ENCODE measurements at places on chromosomes 5 and 9. TPM values are rescaled to one million over a fixed set of nuclear protein-coding genes. Genes with fewer than 3 reads are reported as not detected.

GRCh38 chr5:146015001-146015400 lies 78.6 kb downstream of the SH3RF2 start:
- no peak overlapping the region for H3K4me3 ChIP-seq
- H3K36me3 ChIP-seq, result no peaks in the 10 kb centered on the region
- no peaks in the 10 kb centered on the region for H3K27me3 ChIP-seq

DNA sequence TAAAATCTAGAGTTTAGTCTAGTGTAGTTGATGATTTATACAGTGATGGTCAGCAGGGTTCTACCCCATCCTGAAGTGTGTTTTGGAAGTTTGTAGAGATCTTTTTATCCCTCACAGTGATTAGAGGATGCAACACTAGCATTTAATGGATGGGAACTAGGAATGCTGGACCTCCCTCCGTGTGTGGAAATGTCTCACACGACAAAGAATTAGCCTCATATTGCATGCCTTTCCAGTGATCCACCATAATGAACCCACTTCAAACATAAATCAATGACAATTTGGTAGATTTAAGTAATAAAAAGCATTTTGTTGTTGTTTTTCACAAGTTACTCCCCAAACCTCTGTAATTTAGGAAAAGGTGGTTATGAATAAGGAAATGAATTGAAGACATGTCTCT lies 82.5 kb upstream of the LMNB1 start:
- no peak overlapping the region for H3K27ac ChIP-seq
- no peaks in the 10 kb centered on the region for H3K27me3 ChIP-seq
- H3K36me3 ChIP-seq, result no peaks in the 10 kb centered on the region
- H3K4me1 ChIP-seq, result no peaks in the 10 kb centered on the region
- no peak overlapping the region for H3K4me3 ChIP-seq

GRCh38 chr9:114384836-114385396 lies 2.9 kb downstream of the AKNA start:
- H3K36me3 ChIP-seq, result peaks cover 24% of the 10 kb centered on the region
- peak overlapping the region; percentile 92 for H3K27ac ChIP-seq
- no peak for DNase-seq
- H3K27me3 ChIP-seq, result no peaks in the 10 kb centered on the region

The MFAP3 gene
- 31.1 TPM for total RNA-seq

The HMGCS1 gene
- 119 TPM for total RNA-seq

DNA sequence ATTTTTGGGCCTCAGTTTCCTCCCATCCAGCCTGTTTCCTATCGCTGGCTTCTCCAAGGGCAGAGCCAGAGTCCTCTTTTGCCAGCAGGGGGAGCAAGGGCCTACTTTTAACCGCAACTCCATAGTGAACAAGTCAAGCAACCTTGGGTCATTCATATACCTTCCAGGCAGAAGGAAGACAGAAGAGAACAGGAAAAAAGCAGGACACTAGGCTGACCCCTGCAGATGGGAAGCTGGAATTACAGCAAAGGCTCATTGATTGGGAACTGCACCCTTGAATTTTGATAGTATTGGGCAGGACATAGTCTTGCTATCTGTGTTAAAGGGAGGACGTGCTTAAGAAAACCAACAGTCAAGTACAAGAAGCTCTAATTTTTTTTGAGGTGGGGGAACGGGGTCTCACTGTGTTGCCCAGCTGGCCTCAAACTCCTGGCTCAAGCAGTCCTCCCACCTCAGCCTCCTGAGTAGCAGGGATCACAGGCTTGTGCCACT lies 30.1 kb downstream of the QRFP start:
- no peaks in the 10 kb centered on the region for H3K27me3 ChIP-seq
- no peak for DNase-seq
- no peak overlapping the region for H3K27ac ChIP-seq
- H3K36me3 ChIP-seq, result peaks cover 78% of the 10 kb centered on the region
- no peak overlapping the region for H3K4me3 ChIP-seq

DNA sequence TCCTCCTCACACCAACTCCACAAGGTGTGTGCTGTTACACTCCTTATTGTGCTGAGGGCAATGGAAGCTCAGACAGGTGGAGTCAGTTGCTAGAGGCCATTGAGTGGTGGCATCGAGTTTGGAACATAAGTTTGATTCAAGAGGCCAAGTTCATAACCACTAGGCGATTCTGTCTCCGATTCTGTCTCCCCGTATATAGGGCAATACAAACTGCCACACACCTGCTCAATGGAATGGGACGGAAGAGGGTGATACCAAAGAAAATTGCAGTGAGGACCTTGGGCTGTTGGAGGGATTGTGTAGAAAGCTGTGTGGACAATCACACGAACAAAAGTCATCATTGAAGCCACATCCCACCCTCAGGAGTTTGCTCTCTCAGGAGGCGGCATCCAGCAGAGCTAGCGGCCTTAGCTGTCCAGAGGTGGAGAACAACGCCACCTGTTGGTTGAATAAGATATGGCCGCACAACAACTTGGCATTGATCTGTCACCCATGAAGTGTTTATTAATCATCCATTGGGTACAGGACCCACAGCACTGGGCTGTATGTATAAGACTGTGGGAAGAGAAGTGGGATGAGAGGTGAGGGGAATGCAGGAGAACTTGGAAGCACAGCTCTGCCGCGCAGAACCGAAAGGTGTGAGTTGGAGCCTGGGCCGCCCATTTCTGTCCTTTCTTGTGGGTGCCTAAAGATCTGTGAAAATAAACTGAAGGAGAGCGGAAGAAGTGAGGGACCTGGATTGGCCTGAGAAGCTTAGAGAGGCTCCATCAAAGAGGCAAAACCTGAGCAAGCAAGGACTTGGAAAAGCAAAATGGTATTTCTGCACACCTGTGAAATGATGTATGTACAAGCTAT lies 16.1 kb upstream of the NEUROG1 start:
- peak; percentile 65 for DNase-seq
- H3K36me3 ChIP-seq, result no peaks in the 10 kb centered on the region
- no peak overlapping the region for H3K4me3 ChIP-seq
- H3K27me3 ChIP-seq, result peaks cover 56% of the 10 kb centered on the region

The BHMT2 gene
- 3.9 TPM for total RNA-seq

- peaks cover 19% of the 10 kb centered on the region for H3K4me1 ChIP-seq
- DNase-seq, result no peak
- no peaks in the 10 kb centered on the region for H3K36me3 ChIP-seq
- no peak overlapping the region for H3K4me3 ChIP-seq
- no peaks in the 10 kb centered on the region for H3K27me3 ChIP-seq
These were observed 113.0 kb upstream of the TRIM32 start for GRCh38 chr9:116574027-116574679.

The SLC6A19 gene
- not detected for total RNA-seq

DNA sequence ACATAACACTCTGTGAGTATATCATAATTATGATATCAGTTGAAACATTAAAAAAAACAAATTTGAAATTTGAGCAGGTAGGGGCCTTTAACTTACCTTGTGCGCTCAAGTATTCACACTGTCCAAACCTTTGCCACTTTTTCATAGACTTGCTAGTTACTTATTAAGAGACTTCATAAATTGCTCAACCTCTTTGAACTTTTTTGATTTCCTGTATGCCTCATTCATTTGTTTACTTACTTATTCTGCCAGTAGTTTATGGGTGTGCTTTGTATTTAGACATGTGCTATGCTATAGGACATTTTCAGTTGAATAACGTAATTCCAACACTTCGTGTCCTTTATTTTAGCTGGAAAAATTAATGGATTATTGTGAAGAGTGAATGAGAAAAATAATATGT lies 204.8 kb downstream of the HCN1 start:
- H3K36me3 ChIP-seq, result no peaks in the 10 kb centered on the region
- no peak for DNase-seq
- H3K4me3 ChIP-seq, result no peak overlapping the region

The ARHGAP26 gene
- total RNA-seq, result 42.1 TPM

DNA sequence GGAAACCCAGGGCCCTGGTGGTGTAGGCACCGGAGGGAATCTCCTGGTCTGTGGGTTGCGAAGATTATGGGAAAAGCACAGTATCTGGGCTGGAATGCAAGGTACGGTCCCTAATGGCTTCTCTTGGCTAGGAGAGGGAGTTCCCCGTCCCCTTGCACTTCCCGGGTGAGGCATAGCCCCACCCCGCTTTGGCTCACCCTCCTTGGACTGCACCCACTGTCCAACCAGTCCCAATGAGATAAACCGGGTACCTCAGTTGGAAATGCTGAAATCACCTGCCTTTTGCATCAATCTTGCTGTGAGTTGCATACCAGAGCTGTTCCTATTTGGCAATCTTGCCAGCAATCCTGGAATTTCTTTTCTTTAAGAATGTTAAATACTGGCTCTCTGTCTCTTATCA lies 1429.1 kb downstream of the MAT2B start:
- no peaks in the 10 kb centered on the region for H3K36me3 ChIP-seq
- no peak overlapping the region for H3K27ac ChIP-seq
- no peaks in the 10 kb centered on the region for H3K27me3 ChIP-seq

DNA sequence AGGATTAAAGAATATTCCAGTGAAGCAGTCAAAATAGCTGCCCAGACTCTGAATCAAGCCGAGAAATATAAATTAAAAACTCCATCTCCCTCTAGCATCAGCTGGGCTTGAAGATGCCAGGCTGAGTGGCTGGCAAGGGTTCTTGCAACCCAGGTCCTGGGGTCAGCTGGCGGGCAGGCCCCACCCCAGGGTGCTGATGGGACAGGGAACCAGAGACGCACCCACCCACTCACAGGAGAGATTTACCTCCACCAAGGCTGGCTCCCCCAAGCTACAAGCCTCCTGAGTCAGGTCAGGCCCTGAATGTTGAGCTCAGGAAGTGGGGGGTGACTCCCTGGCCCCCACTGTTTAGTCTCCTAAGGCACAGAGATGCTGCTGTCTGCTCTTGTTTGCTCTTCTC lies 83.9 kb upstream of the HSPA9 start:
- no peak overlapping the region for H3K4me3 ChIP-seq
- H3K27ac ChIP-seq, result no peak overlapping the region
- no peaks in the 10 kb centered on the region for H3K36me3 ChIP-seq
- peaks cover 19% of the 10 kb centered on the region for H3K4me1 ChIP-seq

DNA sequence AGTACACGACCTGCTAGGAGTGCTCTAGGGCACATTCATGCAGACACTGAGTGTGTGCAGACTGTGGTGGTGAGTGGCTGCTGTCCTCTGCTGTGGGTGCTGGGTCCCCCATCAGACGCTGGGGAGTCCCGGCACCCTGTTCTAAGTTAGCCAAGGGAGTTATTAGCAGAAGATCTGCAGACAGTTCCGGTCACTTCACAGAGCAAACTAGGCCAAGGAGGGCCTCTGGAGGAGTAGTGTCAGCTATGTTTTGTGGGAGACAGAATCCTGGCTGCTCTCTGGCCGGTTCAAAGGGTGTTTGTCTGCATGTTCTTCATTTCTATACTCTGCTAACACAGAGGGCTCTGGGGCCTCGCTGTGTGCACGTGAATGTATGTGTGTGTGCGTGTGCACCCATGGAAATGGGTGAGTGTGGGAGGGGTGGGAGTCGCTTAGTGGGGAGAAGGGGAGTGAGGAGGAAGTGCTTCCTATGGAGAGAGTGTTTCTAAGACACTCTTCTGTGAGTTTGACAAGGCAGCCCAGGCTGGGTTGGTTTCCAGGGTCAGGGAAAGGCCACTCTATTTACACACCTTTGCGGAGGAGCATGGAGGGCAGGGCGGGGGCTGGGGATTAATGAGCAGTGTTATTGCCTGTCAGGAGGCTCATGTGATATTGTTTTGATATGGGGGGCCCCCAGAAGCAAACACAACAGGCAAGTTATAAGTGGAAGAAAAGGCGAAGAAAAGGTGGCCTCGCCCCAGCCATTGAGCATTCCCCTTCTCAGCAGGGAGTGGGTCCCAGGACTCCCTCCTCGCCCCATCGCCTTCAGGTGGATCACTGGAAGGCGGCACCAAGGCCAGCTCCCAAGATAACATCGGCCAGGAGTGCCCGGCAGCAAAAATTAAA lies 68.9 kb downstream of the MACROH2A1 start:
- H3K4me3 ChIP-seq, result no peak overlapping the region
- no peaks in the 10 kb centered on the region for H3K27me3 ChIP-seq
- DNase-seq, result no peak
- H3K27ac ChIP-seq, result no peak overlapping the region

The SNX30 gene
- total RNA-seq, result 67.5 TPM

The PCDHB6 gene
- total RNA-seq, result 0.41 TPM

- no peaks in the 10 kb centered on the region for H3K27me3 ChIP-seq
- H3K36me3 ChIP-seq, result no peaks in the 10 kb centered on the region
- H3K27ac ChIP-seq, result no peak overlapping the region
- no peak for DNase-seq
- peaks cover 18% of the 10 kb centered on the region for H3K4me1 ChIP-seq
These were observed 254.3 kb downstream of the MAST4 start for GRCh38 chr5:66850354-66851075.

The SLC6A7 gene
- total RNA-seq, result not detected

GRCh38 chr5:81783401-81783800 lies 32.5 kb upstream of the SSBP2 start:
- H3K27me3 ChIP-seq, result no peaks in the 10 kb centered on the region
- H3K4me3 ChIP-seq, result no peak overlapping the region
- H3K36me3 ChIP-seq, result no peaks in the 10 kb centered on the region
- DNase-seq, result no peak
- H3K4me1 ChIP-seq, result peaks cover 38% of the 10 kb centered on the region

DNA sequence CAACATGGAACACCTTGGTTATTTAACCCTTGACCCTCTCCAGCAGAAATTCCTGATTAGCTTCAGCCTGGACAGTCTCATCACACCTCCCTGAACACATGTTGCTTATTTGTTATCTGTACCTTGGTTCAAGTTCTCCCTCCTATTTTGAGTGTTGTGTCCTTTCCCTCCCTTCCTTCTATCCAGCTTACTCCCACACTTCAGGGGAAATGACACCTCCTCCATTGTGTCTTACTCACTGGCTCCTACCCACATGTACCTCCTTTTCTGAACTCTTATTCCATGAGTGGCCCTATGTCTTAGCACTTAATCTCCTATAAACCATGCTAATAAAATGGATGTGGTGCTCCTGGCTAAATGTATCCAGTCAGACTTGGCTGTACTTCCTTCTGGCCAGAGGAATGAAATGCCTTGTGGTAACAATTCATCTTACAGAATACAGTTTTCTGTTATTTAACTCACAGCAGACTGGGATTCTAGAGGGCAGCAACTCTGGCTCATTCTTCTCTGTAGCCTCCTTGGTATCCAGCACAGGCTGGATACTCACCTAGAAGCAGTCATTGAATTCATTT lies 11.2 kb downstream of the LIX1 start:
- H3K4me3 ChIP-seq, result no peak overlapping the region
- H3K36me3 ChIP-seq, result no peaks in the 10 kb centered on the region
- no peaks in the 10 kb centered on the region for H3K4me1 ChIP-seq
- H3K27ac ChIP-seq, result no peak overlapping the region
- H3K27me3 ChIP-seq, result no peaks in the 10 kb centered on the region
- no peak for DNase-seq

- H3K27ac ChIP-seq, result no peak overlapping the region
- no peaks in the 10 kb centered on the region for H3K27me3 ChIP-seq
These were observed 106.3 kb upstream of the NR3C1 start for GRCh38 chr5:143509758-143510221.

DNA sequence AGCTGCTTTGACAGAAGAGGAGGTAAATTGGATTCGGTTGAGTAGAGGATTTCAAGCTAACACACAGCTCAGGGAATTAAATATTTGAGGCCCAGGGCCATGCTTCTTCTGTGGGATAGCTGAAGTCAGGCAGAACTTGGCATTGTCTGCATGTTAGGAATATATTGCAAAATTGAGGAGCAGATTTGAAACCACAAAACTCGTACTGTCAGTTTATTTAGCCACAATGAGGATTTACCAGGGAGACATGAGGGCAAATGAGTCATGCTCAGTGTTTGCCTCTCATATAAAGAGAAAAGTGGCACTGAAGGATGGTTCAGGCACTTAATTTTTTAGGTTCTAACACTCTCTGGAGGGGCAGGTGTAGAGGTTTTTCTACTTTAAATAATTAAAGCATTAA lies 83.0 kb upstream of the PRLR start:
- no peak overlapping the region for H3K27ac ChIP-seq
- DNase-seq, result no peak
- H3K4me1 ChIP-seq, result no peaks in the 10 kb centered on the region
- H3K36me3 ChIP-seq, result no peaks in the 10 kb centered on the region

Data from lower lobe of right lung (tissue), 2 donors.